ENCODE measurements at places on chromosomes 7 and 10.

GRCh38 chr7:69739931-69740431, 141.7 kb downstream of the AUTS2 start:
- DNase-seq: peak; percentile 3

- DNase-seq: no peak
These were observed 103.1 kb downstream of the GFRA1 start for GRCh38 chr10:116169782-116170445.

DNA sequence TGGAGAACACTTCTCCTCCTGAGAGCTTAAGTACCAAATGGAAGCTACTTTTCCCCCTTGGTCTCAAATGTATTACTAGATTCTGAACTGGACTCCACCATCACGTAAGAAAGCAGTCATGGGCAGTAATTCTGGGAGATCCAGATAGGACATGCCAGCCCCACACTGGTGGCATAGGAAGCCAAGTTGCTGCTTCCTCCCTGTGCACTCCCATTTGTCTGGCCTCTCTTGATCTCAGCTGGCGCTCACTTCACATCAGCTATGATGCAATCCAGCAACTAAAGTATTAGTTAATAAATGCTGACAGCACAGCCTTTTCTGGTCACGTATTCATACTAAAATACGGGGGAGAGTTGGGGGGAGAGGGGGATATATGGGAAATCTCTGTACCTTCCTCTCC, 3.4 kb upstream of the IL6 start:
- DNase-seq: peak; percentile 47

GRCh38 chr7:13179775-13180523, 492.5 kb downstream of the ARL4A start:
- peak; percentile 34 for DNase-seq

GRCh38 chr10:74480778-74481177, 329.8 kb downstream of the ADK start:
- DNase-seq: no peak

DNA sequence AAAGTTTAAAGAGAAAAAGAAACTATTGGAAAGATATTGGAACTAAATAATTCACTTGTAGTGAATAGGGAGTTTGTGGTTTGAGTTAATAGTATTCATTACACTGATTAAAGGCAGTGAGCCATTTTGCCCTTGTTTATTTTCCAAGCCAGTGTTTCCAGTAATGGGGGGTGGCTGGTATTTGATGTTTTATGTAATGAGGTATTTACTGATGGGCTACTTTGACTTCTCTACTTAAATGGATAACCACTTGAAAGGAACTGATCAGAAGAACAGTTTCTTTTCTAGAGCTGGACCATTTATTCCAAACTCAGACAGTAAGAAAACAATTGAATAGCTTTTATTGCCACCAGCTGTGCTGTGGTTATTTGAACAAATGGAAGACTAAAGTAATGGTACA, 227.0 kb upstream of the HDAC9 start:
- no peak for DNase-seq

DNA sequence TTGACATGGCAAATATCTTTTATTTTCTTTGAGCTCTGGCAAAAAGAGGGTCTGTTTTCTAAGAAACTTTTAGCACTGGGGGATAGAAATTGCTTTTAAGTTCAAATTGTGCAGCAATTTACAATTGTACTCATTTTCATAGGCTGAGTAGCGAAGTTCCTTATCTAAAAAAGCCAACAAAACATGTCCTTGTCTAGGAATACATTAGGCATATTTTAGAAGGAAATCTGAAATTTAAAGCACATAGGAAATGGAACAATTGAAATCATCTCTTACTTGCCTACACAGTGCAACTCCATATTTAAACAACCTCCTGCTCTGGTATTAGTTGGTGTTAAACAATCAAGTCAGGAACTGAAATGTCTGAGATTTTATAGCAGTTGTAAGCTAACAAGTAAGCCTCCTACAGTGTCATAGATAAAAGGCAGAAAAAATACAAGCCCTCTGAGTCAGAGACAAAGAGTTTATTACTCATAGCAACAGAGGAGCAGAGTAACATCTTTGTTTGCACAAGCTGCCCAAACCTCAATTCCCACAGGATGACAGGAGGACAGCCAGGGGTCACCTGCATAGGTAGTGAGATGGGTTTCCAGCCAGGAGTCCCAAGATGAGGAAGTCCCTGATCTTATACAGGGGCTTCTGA, 280.2 kb upstream of the HGF start:
- DNase-seq: peak; percentile 78
